ENCODE measurements at places on chromosomes 13 and 19.
A peak's percentile ranks its signal among the peaks of the same experiment; 100 is the strongest.

DNA sequence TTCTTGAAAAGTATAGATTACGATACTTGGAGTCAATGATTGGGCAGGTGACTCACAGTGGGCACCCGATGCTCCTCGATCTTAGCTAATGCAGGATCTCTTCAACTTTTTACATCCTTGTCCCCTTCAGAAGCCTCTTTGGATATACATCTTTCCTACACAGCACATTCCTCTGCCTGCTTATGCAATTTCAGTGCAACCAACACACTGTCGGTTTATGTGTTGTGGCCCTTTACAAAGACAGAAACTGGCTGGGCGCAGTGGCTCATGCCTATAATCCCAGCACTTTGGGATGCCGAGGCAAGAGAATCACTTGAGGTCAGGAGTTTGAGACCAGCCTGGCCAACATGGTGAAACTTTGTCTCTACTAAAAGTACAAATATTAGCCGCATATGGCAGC is 2.6 kb downstream of the GPR42 start:
- DNase-seq: no peak

- no peak for DNase-seq
Measured at GRCh38 chr13:97423300-97424045, 10.5 kb upstream of the RAP2A start.

GRCh38 chr13:43127103-43127798 is 103.9 kb downstream of the DNAJC15 start:
- DNase-seq: no peak

DNA sequence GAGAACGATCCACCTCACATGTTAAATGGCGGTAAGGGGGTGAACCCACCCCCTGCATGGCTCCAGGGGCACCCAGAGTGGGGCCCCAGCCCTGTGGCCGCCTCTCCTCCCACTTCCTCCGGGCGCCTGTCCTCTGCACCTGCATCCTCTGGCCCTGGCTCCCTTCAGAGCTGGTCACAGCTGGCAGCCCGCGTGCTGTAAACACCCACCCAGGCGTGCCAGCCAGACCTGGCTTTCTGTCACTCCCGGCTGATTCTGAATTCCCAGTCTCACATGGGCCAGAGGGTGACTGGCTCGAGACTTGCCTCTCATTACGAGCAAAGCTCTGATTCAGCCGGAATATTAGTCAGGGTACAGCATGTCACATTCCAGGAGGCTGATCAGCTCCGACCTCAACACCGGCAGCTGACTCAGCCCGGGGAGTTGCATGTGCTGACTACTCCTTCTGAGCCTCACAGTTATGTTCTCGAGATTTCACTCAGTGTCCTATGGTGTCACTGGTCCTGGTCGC is 75.1 kb downstream of the GNG7 start:
- peak; percentile 100 for DNase-seq

- DNase-seq: no peak
Measured at GRCh38 chr19:15047680-15048079, 1.6 kb upstream of the CASP14 start.

DNA sequence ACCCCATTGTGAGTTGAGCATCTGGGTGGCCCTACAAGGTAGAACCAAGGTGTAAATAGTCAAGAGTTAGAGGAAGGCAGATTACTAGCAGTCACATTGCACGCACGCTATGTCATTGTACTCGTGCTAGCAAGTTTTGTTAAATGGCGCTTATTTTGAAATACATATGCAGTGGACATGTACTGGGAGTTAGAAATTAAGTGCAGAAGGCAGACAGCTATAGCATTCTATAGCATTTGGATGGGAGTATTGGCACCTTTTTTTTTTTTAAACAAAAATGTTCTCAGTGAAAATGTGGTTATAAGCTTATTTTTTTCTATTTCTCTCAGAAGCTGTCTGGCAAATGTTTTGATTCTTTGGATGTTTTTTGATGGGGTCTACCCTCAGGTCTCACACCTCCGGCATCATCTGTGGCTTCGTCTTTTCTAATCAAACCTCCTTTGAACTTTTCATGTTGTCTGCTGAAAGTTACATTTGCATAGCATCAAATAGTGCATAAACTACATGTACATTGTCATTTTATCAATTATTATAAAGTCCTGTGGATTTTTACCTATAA is 68.1 kb downstream of the ARHGEF7 start:
- DNase-seq: no peak

GRCh38 chr13:113964251-113964995 is 9.5 kb downstream of the C13orf46 start:
- no peak for DNase-seq

GRCh38 chr13:28654276-28654675 is 4.7 kb upstream of the POMP start:
- peak; percentile 45 for DNase-seq

GRCh38 chr13:22793598-22794134 is 387.1 kb upstream of the SGCG start:
- no peak for DNase-seq

GRCh38 chr13:79389026-79389425 is 17.0 kb downstream of the RBM26 start:
- DNase-seq: no peak

- DNase-seq: no peak
Measured at GRCh38 chr13:88648598-88649373, 977.6 kb downstream of the SLITRK5 start.

DNA sequence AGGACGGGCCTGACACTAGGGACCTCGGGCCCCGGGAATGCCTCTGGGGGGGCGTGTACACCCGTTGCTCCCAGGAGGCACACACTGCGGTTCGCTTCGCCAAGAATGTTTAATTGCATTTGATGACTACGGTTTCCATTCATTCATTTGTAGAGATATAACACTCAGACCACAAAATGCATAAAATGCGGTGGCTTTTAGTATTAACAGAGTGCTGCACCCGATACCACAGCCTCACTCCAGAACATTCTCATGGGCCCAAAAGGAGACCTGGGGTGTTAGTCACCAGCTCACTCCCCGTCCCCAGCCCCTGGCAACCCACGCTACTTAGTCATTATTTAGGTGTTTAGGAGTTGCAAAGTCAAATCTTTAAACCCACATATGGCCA is 21.8 kb downstream of the HCN2 start:
- peak; percentile 98 for DNase-seq

GRCh38 chr19:49430172-49430677 is 5.0 kb downstream of the GFY start:
- no peak for DNase-seq

DNA sequence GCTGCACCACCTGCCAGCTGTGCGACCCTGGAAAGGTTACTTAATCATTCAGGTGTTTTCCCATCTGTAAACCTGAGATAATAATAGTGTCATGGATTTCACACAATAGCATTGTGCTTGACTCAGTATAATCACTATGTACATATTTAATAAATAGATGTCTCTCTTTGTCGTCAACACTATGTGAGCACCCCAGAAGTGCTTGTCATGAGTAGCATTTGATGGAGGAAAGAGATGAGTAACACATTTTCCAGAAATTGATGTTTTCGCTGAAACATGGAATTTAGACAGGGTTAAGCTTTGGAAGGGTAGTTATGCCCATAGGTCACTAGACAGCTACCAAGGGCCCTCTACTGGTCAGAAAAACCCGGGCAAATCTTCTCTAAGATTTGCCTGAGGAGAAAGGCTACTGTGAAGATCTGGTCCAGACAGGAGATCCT is 9.5 kb upstream of the MBNL2 start:
- peak; percentile 69 for DNase-seq

DNA sequence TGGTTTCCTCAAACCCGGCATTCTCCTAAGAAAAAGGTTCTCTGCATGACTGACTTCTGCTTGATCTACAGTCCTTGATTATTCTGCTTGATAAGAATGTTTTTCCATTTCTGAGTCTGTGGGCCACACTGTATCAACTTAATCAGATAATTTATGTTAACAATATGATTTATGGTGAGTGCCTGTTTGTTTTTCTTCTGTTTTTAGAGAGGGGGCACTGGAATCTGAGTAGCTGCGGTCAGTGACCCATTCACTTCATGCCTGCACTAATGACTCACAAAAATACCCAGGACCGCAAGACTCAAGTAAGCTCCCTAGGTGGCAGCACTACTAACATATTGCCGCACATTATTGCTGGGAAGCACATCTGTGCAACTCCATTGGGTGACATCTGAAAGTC is 542.3 kb upstream of the ATXN8OS start:
- peak; percentile 10 for DNase-seq

DNA sequence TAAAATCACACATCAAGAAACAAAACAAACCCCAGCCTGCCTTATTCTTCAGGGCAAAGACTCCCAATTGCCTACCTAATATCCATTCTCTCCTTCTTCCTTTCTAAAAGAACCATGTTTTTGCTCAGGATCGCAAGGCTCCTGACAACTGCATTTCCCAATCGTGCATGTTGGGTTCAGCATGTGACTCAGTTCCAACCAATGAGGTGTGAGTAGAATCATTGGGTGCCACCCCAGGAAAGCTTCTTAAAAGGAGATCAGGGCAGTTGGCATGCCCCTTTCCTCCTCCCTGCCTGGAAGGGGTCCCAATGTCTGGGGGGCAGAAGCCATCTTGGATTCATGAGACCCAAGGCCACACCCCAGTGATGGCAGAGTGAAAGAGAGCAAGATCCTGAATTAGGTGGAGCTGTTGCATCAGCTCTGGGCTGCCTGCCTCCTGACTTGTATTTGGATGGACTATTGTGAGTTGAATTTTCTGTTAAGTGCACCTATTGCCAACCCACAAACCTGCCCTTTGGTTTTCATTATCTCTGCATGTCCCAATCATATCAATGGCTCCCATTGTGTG is 26.0 kb upstream of the UBAC2 start:
- peak; percentile 24 for DNase-seq

DNA sequence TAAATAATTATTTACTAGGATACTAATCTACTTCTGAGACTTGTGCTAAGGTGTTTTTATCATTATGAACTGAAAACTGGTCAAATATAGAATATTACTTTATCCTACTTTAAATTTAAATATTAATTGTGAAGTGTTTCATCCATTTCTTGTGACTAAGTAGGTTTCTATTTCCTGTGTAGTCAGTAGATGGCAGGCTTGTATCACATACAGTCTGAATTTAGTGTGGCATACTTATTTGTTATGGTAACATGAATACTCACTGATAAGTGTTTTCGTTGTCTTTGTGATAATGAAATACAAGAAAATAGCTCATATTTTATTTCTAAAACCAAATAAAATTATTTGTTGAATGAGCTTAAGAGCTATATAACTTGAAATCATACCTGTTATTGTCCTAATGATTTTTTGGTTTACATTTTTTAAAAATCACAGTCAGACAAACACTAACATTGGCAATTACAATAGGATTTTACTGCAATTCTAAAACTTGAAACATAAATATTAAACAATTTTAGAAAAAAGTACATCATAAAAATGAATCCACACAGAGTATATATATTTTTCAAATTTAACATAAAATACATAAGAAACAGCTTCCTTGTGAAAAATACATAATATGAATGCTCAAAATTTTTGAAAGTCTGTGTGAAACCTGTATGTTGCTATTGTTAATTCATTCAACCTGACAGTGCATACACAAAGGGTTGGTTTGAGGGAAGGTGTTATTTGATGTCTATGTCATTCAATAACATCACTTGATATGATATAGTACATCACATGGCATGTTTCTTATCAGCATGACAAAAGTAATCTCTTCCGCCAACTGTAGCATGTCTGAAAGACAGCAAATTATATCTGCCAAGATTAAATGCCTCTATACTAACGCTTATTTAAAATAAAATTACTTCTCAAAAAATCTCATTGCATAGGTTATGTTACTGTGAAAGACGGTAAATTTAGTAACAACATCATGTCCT is 904.8 kb upstream of the PCDH20 start:
- DNase-seq: peak; percentile 36

DNA sequence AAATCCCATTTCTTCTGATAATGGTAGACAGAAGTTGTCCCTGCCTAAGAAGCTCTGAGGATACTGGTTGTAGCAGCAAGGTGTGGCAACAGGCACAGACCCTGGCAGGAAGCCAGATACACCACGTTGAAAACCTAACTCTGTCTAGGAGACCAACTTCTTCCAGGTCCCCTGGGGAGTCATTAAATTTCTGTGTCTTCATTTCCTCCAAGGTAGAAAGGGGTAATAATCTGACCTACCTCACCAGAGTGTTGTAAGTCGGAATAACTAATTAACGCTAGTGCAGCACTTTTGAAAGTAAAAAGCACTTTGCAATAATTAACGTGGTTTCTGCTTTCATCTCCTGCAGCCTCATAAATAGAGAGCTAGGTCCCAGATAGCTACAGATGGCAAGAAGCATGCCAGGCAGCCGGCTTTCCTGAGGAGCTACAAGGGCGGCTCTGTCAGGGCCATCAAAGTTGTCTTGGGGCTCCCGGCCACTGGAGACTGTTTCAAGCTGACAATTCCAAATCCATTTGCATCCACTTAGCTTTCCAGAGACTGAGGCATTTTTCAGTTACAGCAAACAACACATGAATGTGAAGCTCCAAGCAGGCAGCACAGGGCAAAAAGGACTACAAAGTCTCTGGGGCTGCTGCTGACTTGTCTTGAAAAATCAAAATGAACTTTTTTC is 176.2 kb downstream of the FOXO1 start:
- DNase-seq: no peak

- DNase-seq: no peak
Measured at GRCh38 chr19:43498233-43498842, 6.2 kb downstream of the PHLDB3 start.

DNA sequence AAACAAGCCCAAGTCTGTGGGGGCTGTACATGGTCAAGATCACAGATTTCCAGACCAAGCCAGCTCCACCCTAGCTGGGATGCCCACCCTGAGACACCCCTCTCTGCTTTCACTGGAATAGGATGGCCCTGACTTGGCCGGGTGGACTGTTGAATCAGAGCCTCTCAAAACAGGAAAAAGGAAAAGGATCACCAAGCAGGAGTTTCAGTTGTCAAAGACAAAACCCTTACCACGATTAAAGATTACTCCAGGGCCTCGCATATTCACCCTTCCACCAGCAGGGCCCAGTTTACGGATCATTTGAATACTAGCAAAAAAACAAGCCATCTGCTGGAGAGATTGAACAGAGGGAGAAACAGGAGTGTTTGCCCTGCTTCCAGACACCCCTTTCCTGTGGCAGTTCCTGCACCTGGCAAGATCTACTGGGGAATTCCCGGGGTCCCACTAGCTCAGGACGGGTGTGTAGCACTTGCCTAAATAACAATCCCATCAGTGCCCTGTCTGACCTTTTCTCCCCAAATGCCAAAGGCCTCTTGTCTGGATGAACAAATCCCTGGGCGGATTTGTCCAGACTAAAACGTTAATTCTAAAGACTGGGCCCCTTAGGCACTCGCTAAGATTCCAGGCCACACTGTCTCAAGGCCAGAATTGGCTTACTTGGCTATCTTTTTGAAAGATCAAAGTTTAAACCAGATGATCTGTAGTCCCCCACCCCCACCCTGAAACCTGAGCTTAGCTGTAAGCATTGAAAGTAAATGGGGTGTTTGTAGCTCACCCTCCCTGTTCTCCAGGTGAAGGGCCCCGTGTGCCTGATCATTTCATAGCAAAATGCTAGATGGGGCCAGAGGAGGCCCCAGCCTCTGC is 38.4 kb downstream of the ACTN4 start:
- peak; percentile 78 for DNase-seq

- DNase-seq: peak; percentile 60
Measured at GRCh38 chr19:55585658-55586339, 5.2 kb upstream of the ZNF579 start.

Measured in GM23248 (cell line).